ENCODE measurements at places on chromosomes 6 and 20. TPM values are rescaled to one million over a fixed set of nuclear protein-coding genes. Genes with fewer than 3 reads are reported as not detected.

- no peak for DNase-seq
Measured at GRCh38 chr6:81625216-81625615, 127.3 kb downstream of the TENT5A start.

DNA sequence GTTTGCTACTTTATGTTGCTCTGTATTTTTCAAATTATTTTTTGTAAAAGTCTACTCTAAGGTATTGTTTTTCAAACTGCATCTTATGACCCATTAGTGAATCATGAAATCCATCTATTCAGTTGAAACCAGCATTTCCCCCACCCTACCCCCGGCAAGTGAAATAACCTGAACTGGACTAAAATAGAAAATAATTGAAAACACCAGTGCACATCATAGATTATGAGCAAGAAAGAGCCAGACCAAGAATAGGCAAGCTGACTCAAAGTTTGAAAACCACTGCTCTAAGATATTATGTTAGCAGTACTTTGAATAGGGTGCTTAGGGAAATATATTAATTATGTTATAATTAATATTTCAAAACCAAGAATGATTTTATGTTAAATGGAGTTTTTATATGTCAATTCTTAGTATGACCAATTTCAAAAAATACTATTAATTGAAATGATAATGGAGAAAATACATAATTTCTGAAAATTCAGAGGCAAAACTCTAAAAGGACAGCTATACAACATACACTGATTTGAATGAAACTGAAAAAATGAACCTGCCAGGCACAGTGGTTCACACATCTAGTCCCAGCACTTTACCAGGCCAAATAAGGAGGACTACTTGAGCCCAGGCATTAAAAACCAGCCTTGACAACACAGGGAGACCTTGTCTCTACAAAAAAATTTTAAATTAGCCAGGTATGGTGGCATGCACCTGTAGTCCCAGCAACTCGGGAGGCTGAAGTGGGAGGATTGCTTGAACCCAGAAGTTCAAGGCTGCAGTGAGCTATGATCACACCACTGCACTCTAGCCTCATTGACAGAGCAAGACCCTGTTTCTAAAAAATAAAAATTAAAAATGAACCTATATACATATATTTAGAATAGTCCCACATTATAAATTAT lies 112.0 kb downstream of the CDK19 start:
- no peak for DNase-seq

DNA sequence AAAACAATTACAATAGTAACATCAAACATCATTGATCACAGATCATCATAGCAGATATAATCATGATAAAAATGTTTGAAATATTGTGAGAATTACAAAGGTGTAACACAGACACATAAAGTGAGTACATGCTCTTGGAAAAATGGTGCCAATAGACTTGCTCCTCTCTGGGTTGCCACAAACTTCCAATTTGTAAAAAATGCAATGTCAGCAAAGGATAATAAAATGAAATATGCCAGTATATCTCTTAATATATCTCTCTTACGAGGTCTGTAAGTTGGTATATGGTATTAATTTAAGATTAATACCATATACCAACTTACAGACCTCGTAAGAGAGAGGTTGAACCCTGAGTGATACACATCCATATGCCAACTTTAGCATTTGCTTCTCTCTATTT lies 13.4 kb upstream of the CST3 start:
- DNase-seq: no peak

- DNase-seq: no peak
Measured at GRCh38 chr20:20173254-20173653, 120.9 kb downstream of the CFAP61 start.

Gene CST1
- 24.5 TPM for total RNA-seq

DNA sequence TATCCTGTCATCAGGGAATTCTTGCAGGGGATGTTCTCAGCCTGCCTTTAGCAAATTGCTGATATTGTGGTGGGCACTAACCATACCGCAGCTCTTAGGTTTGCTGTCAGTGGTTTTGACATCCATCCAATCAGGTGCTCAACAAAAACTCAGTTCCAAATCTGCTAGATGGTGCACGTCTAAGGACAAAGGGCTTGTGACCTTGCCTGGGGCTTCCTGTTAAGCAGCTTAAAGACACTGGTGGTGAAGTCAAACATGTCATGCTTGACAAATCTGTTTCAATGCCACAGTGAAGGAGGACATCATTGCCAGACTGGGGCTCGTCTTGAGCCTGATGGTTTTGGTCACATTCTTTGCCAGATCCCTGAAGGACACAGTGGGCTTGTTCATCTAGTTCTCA lies 179.8 kb upstream of the NOX3 start:
- no peak for DNase-seq

Gene PSORS1C2
- total RNA-seq: not detected

DNA sequence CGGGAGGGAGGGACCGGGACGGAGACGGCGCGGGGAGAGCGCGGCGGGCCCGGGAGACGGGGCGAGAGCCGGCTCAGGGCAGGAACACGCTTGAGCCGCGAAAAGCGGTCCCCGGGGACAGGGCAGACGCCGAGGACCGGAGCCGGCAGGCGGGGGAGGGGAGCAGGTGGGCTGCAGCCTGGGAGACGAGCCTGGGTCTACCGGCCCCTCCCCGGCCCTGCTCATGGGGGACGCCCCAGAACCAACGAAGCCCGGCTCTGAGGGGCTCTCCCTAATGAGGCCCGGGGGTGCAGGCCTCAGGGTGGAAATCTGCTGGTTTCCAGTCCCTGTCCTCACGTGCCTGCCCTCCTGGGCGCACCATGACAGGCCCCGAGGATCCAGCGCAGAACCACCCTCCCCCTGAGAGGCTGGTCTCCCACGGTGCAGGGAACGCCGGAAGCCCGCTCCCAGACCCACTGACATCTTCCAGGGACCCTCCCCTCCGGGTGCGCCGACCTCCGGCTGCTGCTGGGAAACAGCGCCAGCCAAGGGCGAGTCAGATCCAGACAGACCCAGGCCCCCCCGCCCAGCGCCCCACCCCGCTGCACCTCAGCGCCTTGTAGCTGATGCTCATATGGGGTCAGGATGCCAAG lies 571 bp upstream of the EEF1A2 start:
- no peak for DNase-seq

GRCh38 chr6:88698661-88699060 lies 264.8 kb downstream of the RNGTT start:
- DNase-seq: no peak

Gene BEND6
- total RNA-seq: 0.53 TPM

- no peak for DNase-seq
Measured at GRCh38 chr6:46357591-46357990, 133.7 kb downstream of the RCAN2 start.

DNA sequence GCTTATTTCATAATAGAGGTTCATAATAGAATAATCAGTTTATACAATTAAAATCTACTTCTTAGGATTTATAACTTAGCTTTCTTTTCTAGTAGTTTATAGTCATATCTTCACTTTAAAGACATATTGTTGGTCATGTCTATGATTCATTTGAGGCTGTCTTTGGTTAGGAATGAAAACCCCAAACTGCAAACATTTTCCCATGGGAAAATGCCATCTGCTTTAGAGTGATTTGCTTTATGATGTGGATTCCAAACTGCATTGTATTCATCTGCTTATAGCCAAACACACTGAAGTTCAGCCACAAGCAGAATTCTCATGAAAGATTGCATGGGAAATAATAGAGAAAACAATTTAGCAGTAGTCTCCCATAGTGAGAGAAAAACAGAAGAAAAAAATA lies 128.0 kb downstream of the RFPL4B start:
- no peak for DNase-seq

DNA sequence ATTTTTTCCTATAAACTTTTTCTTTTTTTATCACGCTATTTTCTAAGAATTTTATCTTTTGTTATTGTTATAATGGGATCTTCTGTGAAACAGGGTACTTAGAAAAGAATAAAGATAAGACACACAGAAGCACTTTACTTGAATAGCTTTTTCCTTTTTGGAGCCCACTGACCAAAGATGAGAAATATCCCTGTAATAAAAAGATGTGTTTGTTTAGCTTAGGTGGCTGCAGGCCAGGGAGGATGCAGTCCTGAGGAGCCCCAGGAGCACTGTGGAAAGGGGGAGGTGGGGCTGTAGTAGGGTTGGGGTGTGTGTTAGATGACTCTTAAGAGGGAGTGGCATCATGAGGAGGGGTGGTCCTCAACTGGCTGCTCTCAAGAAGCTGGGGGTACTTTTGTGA lies 128.6 kb downstream of the ARID1B start:
- no peak for DNase-seq

- no peak for DNase-seq
Measured at GRCh38 chr20:45970646-45971424, 1.2 kb downstream of the ZNF335 start.
